Fibroblast of skin of right quadriceps (primary cell): ENCODE measurements at places on chromosomes 6 and 20.

GRCh38 chr6:29131691-29132090 is 23.8 kb downstream of the OR2J3 start:
- no peak for DNase-seq

DNA sequence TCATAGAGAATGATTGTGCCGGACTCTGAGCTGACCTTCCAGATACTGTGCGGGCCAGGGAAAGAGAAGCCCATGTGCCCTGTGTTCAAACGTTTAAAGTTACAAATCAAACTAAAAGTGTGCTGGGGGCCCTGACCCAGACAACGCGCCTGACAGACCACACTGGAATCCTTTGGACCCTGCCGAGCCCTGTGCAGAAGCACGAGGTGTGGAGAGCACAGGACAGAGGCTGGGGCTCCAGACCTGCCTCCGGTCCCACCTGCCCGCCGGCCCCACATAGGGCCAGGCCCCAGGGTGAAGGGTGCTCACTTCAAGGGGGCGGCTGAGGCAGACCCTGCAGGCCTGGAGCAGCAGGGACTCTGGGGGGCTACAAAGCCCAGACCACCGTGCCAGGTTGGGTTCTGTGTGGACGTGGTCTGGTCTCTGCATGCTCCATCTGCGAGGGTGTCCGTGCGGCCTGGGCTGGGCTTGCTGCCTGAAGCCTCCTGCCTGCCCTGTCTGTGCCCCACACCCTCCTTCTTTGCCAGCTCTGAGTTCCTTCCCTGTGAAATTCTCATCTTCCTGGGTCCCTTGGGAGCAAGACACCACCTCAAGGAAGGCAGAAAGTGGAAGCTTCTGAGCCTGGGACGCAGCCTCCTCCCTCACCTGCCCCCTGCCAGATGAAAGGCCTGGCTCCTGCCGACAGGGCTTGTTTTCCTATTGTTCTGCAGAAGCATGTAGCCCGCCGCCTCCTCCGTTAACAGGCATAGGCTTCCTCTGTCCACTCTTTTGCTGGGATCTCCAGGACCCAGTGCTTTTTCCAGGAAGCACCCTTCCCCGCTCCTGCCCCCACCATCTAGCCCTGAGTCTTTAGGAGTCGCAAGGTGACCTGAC is 186.2 kb downstream of the ERMARD start:
- DNase-seq: no peak

GRCh38 chr6:119034827-119035458 is 43.5 kb downstream of the FAM184A start:
- no peak for DNase-seq

DNA sequence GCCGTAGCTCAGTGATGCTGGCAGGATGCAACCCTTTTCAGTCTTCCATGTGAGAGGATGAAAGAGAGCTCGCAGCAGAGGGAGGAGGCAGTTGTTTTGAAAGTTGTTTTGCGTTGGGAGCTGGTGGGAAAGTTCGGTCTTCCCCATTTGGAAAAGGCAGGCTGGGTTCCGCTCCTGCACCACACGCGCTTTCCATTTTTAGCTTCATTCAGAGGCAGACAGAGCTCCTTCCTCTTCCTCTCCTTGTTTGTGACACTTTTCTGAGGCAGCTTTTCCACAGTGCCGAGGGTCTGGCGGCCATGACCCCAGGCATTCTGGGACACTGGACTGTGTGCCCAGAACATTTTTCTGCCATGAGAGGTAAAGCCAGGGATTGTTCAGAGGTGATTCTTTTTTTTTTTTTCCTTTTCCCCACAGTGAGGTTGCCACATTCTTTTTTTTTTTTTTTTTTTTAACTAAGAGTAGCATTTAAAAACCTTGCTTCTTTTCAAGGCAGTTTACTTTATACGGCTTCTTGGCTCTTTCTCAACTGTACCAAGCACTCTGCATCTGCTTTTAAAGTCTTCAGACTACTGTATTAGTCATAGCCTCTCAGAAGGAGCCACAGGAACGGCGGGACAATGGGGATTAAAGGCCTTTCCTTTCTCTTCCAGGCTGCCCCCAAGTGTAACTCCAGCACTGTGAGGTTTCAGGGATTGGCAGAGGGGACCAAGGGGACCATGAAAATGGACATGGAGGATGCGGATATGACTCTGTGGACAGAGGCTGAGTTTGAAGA is 1.6 kb downstream of the PRDM1 start:
- peak; percentile 83 for DNase-seq

DNA sequence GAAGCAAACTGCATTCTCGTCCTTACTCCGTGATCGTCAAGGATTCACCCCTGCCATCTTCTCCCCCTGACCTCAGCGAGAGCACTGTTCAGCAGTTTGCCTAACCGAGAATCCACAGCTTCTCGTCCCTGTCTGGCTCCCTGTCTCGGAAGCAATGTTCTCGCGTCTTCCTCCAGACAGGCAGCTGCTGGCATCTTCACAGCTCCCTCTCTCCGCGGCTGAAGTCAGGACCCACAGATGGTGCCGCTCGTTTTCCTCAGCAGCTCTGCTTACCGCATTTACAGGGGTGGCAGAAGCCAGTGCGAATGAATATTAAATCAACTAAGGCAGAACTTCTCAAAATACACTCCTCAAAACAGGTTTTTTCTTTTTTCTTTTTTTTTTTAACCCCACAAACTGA is 18.9 kb upstream of the SLC22A2 start:
- no peak for DNase-seq

DNA sequence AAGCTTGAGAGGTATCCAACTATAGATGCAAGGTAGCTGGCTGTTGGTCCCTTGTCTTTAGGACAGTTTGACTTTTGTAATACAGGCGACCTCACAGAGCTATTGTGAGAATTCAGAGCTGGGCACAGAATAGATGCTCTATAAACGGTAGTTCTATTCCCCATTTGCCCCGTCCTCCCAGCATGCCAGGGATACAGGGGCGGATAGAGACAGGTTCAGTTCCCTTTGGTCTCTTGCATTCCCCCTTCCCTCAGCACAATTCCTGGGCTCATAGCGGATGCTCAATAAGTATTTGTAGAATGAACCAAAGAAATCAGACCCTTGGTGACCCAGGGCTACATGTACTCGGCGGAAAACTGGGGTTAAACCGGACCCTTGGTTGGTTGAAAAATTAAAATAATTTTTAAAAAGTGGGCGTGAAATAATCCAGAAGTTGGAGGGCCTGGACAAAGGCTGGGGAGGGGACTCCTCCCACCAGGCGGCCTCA is 707 bp upstream of the TOP1 start:
- no peak for DNase-seq

DNA sequence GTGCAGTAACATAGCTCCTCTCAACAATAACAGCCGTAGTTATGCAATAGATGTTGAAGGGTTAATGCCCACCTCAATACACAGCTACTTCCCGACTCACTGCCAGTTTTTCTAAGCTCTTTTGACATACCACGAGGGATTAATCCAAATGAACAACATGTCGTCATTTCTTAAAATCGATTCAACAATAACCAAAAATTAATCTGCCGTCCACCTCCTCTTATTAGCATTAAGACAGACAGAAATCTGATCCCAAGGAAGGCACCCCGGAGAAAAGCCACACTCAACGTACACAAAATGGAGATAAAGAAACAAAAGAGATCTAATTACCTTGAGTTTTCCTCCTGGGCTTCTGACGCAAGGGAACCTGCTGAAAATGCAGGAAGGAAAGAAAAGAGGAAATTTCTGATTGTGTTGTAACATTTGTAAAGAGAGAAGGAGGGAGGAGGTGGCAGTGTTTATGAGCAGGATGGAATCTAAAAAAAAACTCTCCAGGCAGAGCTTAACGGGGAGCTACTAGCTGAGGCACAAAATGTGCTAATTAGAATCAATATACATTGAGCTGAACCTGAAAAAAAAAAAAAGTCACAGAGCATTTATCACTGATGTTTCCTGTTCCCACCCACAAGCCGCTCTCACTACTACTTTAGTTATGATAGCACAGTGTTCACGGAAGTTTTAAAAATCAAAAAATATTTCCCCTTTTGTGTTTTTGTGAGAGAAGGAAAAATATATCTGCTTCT is 109.3 kb downstream of the IPCEF1 start:
- no peak for DNase-seq

- DNase-seq: no peak
These were observed 55.0 kb downstream of the TRERF1 start for GRCh38 chr6:42396720-42397119.

DNA sequence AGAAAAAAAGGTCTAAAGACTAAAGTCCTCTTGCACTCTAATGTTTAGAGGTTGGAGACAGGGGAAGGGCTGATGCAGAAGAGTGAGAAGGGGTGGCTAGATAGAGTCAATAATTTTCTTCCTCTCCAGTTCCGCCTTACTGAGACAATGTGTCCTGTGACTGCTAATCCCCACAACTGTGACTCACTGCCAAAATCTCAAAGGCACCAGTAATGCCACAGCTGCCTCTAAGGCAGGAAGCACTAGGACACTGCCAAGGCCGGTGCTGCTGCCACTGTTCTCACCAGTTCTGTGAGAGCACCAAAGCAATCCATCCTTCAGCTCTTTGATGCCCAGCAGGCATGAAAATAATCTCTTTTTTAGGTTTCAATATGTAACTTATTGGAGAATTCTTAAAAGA is 701.9 kb upstream of the MAP3K7 start:
- no peak for DNase-seq

GRCh38 chr20:22986601-22987000 is 48.5 kb upstream of the SSTR4 start:
- DNase-seq: no peak

- DNase-seq: no peak
These were observed 839 bp upstream of the HRH3 start for GRCh38 chr20:62220666-62221568.

GRCh38 chr6:33772082-33772830 is 16.7 kb downstream of the LEMD2 start:
- DNase-seq: no peak

DNA sequence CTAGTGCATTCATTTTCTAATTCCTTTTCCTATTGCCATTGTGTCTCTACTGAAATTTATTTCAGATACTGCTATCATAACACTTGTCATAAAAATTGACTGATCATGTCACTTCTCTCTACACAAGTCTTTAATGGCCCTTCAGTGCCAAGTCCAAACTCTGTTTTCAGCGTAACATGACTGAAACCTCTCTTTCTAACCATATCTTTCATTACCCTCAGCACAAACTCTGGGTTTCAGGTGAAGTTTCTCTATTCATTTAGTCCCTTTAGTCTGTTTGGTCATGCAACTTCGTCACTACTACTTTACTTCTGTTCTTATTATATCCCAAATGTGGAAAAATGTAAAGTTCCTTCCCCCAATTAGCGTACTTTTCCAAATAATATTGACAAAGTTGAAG is 234.9 kb downstream of the OGFRL1 start:
- DNase-seq: no peak

- no peak for DNase-seq
These were observed 33.2 kb upstream of the MYB start for GRCh38 chr6:135147637-135148592.

GRCh38 chr20:20213526-20214121 is 154.3 kb upstream of the INSM1 start:
- no peak for DNase-seq

GRCh38 chr6:2891768-2892170 is 11.3 kb downstream of the SERPINB9 start:
- DNase-seq: no peak

- no peak for DNase-seq
These were observed 105.8 kb downstream of the SLC35B3 start for GRCh38 chr6:8329562-8329961.

DNA sequence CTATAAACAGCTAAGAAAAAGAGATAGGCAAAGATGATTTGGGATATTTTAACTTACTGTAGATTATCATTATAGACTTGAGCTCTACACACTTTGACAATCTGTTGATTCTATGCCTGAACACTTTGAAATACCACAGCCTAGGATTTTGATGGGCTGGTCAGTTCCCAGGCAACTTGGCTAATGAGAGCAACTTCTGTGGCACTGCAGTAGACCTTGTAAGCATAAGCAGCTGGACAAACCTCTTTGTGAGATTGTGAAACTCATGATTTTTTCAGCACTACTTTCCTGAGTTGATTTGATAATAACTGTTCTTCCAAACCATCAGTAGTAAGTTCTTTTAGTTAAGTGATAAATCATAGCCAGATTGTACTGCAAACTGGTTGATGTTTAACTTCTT is 27.1 kb upstream of the ELOVL5 start:
- DNase-seq: no peak

DNA sequence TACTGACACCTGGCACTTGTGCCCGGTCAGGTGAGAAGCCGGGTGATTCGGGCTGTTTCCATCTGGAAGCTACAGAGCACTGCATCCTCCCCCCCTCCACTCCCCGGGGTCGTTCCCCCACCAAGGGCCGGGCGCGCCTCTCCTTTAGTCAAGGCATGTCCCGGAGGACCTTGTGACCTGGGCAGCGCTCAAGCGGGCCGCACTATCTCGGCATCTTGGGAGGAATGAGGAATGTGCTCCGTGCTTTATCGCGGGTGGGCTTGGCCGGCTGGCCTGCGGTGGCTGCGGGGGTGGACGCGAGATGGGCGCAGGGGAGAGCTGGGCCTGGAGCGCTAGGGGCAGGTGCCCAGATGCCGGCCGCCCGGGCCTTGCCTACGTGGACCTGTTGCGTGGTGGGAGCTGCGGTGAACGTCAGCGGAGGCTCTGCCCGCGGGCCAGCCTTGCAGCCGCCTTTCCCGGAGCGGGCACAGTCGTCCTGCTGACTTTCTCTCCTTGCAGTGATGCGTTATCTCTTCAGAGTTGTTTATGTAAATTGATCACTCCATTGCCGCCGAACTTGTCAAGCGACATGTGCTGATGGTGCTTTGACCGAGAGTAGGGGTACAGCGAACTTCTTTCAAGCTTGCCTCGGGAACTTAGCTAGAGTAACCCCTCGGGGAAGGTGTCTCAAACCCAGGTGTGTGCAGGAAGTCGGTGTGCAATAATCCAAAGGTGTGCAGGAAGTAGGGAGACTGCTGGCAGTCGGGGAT is 1.1 kb downstream of the LRRC1 start:
- no peak for DNase-seq

DNA sequence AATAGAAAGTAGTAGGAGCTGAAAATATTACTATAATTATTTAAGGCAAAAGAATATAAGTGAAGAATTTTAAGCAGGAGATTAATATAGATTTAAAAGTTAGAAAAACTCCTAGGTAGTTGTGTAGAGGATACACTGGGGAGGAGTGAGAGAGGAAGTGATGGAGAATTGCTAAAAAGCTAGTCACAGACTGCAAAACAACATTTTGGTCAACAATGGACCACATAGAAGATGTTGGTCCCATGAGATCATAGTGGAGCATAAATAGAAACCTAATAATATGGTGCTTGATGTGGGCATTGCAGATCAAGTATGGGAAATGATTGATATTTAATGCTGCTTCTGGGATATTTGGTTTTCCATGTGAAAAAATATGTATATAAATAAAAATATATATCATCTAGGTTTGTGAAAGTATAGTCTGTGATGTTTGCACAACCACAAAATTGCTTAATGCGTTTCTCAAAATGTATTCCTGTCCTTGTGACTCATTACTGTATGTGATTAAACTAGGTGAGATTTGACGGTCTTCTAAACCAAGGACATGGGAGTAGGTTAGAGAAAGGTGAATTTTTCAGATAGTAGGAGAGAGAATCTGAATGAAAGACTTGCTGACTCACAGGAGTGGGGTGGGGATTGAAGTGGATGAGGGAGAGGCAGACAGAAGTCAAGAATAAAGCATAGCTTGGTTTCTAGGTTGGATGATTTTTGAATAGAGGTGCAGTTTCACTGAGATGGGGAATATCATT is 174.0 kb downstream of the BCKDHB start:
- peak; percentile 63 for DNase-seq
